ENCODE measurements at places on chromosomes 5 and 9.
A peak's percentile ranks its signal among the peaks of the same experiment; 100 is the strongest.

DNA sequence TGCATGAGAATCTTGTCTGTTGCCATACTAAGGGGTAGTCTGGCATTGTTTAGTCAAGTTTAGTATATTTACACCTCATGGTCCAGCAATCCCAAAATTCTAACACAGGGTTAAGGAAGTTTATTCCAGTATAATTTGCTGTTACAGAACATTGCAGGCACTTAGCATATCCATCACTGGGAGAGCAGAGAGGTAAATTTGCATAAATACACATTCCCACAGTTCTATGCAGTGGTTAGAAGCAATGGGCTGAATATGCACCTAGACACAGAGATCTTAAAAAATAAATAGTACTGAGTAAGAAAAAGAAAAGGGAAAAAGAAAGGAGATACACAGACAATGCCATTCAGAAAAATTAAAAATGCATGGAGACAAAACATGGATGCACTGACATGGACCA lies 692.3 kb upstream of the MEF2C start:
- no peak for DNase-seq

GRCh38 chr5:142770650-142771609 lies 753 bp downstream of the ARHGAP26 start:
- DNase-seq, result no peak

DNA sequence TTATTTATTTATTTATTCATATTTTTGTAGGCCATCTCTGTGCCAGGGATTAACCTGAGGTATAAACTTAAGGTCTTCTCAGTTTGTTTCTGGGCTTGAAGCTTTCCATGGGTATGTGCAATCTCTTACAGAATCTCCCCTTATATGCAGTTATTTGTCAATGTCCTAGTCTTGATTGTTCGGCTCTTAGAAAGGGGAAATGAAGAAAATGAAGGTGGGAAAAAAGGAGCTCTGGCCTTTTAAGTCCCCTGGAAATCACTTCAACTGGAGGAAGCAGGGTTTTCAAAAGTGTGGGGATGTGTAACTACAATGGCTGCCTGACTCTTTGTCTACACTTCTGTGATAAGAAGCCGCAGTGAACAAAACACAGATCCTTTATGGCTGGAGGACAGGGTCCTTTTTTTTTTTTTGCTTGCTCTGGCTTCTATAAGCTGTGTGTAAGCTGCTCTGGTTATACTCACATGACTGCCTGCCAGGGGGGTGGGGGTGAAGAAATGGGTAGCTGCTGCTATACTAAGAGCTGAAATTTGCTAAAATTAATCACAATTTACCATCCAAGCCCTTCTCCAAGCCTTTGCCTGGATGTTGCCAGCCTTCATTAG lies 33.7 kb downstream of the CENPP start:
- DNase-seq, result no peak

- DNase-seq, result no peak
These were observed 19.1 kb upstream of the DELE1 start for GRCh38 chr5:141904551-141904950.

DNA sequence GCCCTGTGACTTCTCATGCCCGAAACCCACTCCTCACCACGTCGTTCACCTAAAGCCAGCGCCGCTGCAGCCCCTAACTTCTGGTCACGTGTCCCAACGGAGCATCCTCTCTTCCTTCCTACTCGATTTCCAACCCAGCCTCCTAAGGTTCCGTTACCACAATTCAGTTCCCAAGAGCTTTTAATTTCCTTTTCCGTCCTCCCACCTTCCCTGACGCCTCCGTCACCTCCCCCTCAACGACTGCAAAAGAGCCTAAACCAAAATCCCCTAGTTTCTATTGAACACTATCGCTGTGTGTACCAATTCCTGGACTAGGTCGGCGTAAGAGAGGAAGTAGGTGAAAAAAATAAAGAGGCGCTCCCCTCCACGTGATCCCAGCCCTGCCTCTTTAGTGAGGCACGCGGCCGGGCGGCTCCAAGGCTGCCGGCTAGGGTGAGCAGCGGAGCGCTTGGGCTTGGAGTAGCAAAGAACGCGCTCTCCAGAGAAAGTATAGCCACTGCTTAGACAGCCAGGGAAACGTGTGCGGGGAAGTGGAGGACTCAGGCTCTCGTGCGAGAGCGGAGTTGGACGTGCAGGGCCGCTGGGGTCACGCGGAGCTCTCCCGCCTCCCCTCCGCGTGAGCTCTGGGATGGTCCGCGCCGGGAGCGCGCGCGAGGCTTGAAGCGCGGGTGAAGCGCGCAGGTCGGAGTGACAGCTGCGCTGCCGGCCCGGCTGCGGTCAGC lies at the start of the genes CENPP and NOL8:
Gene CENPP, plus strand, starts transcription at position 685 of the 722 bp plus-strand sequence.
Gene NOL8, minus strand, starts transcription at position 82 of the 722 bp plus-strand sequence. CDS start 1,189 bp downstream, outside the sequence.
- DNase-seq, result peak; percentile 92

- no peak for DNase-seq
These were observed 1.2 kb downstream of the CARD6 start for GRCh38 chr5:40842351-40842750.

DNA sequence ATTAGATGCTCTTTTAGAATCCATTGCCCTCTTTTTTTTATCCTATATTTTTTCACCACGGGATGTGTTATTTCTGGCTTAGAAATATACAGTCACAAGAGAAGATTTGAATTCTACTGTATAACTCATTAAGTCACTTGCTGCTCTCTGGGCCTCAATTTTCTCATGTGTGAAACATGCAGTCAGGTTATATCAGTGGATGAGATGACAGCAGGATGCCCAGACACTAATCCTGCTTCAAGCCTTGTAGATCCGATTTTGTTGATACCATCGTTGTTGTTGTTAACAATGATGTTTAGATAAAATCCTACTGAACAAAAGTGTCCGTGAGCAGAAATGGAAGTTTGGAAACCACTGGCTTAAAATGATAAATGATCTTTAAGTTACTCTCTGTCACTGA lies 421.9 kb upstream of the DMAC1 start:
- no peak for DNase-seq

DNA sequence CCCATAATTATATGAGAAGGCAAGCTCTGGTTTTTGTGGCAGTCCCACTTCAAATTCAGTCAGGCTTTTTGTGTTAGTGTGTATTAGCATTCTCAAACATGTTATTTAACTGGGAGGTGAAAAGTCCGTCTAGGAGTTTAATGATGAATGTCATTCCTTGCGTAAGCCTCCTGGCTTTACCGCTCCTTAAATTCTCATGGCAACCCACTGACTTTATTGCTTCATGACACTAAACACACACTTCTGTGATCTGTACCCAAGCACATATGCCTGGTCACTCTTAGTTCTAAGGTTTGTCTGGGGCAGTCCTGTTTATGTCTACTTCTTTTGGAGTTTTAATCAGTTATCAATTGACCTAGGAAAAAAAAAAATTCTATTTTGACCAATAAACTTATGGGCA lies 677.9 kb upstream of the DMAC1 start:
- DNase-seq, result no peak

DNA sequence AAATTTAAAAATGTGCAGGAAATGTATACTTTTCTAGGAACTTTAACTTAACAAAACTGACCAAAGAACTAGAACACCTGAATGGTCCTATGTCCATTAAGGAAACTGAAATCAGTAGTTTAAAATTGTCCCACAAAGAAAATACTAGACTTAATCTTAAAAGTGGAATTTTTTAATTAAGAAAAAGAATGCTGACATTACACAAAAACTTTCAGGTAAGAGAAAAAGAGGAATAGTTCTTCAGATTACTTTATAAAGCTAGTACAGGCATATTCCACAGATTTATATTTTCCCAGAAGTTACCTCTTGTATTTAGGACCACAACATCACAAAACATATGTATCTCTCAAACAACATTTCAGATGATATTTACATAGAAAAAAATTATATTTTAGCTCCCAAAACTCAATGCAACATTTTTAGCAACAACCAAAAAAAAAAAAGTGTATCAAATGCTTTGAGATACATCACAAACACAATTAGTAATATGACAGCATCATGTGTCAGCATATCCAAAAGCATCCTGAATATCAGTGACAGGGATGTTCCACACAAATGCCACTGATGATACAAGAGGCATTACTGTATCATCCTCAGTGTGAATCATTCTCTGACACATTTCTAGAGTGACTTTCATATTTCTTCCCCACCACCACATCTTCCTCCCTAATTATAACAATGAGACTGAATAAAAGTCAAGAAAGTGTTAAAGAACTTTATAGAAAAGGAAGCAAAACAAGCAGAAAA lies 264.0 kb downstream of the EPB41L4A start:
- no peak for DNase-seq
